ENCODE measurements at places on chromosomes 11 and 22.
A peak's percentile ranks its signal among the peaks of the same experiment; 100 is the strongest.

DNA sequence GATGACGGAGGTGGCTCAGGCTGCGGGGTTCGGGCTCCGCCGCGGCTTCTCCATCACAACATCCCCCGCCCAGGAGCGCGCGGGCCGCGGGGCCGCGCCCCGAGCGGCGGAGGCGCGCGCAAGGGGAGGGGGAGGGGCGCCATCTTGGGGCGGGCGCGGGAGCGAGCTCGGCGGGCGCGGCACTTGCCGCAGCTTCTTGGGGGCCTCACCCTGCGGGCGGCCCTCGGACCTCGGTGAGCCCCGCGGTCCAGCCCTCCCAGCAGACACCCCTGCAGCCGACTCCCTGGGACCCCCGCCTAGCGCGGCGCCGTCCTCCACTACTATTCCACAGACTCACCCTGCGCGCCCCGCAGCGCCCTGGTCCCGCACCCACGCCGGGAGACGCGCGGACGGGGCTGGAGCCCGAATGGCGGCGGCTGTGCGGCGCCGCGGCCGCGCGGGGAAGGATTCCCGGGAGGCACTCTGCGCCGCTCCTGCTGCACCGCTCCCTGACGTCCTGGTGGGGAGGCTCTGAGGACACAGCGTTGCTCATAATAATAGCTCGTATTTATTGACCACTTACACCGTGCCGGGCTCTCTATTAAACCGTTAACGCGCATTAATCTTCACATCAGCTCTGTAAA lies at the start of gene APBB1:
Gene APBB1, minus strand, starts transcription at position 86 of the 623 bp plus-strand sequence. CDS start 7,747 bp downstream, outside the sequence.
- DNase-seq, result peak; percentile 66

GRCh38 chr11:2295971-2296912 lies 5.5 kb downstream of the C11orf21 start:
- DNase-seq, result no peak

GRCh38 chr11:13143486-13144297 lies 133.9 kb upstream of the BMAL1 start:
- DNase-seq, result no peak

DNA sequence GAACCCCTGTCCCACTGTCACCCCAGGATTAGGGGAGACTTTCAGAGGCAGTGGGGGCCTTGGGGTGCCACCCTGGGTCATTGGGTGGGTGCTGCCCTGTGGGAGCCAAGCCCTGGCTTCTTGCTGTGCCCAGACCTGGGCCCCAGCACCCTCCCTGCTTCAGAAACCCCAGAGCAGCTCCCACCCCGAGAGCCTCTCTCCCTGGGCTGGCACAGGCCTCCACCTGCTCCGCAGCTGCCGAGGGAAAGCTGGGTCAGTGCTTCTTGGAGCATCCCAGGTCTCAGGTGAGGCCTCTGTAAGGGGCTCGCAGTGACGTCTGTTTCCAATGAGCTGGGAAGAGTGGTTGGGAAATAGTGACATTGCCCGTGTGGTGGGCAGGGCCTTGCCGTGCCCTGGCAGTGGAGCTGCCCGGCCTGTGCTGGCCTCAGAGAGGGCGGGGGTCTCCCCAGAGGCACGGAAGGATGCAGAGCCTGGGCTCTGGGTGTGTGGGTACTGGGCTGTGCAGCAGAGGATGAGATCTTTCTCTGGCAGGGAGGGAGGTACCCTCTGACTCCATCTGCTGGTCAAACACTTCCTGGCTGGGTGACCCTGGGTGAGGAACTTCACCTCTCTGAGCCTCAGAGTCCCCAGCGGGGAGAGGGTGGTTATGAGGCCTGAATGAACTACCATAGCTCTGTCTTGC lies 23.0 kb downstream of the C22orf23 start:
- no peak for DNase-seq

DNA sequence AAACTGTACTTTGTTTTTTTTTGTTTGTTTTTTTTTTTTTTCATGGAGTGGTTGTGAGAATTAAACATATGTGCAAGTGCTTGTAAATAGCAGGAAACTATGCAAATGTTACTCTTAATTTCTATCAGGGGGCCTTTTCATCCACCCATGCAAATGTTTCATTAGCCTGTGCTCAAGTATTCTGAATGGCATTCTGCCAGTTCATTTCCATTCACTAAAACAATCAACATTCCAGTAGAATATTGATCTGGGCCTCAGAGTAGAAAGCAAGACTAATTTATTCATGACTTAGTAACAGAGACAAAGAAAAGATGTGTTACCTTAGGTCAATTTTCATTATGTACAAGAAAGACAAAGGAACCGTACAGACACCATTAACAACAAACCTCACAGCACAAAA lies 971.4 kb downstream of the DLG2 start:
- no peak for DNase-seq

DNA sequence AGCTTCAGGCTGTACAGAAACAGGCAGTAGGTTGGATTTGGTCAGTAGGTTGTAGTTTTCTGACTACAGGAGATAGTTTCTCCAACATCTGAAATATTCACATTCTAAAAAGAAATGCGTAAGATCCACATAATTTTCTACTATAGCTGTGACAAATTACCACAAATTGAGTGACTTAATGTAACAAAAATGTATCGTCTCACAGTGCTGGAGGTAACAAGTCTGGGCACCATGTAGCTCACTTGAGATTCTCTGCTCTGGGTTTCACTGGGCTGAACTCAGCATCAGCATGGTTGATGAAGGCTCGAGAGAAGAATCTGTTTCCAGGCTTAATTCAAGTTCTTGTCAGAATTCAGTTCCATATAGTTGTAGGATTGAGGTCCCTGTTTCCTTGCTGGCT lies 350.9 kb upstream of the CCDC179 start:
- DNase-seq, result no peak

GRCh38 chr22:25712661-25713400 lies 29.2 kb upstream of the MYO18B start:
- no peak for DNase-seq

DNA sequence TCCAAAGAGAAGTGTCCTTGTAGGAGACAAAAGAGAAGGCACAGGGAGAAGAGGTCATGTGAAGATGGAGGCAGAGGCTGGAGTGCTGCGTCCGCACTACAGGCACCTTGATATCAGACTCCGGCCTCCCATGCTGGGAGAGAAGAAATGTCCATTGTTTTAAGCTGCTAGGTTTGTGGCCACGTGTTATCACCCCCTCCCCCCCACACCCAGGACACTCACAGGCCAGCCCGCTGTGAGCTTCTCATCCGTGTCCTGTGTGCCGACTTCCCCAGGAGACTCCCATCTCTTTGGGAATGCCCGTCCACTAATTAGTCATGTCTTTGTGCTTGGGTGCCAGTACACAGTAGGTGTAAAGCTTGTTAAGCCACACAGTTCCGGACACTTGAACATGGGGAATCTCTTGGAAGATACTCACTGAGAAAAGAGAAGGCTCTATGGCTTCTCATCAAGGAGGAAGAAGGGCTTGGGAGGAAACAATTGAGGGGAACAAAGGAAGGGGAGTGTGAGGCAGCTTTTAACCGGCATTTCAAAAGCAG lies 1234.7 kb downstream of the TBC1D22A start:
- no peak for DNase-seq

GRCh38 chr11:102287964-102288724 lies 29.1 kb upstream of the BIRC3 start:
- no peak for DNase-seq

GRCh38 chr22:17436981-17437412 lies 67.7 kb downstream of the CECR2 start:
- no peak for DNase-seq

- DNase-seq, result no peak
Measured at GRCh38 chr11:114077482-114078305, 18.2 kb downstream of the ZBTB16 start.
